Glutamatergic neuron (in vitro differentiated cells): ENCODE measurements at places on chromosomes 1 and 21.

GRCh38 chr1:16095447-16095846 is 22.0 kb upstream of the FAM131C start:
- no peak for DNase-seq

GRCh38 chr1:15039017-15039648 is 114.4 kb upstream of the TMEM51 start:
- DNase-seq = no peak

- no peak for DNase-seq
Measured at GRCh38 chr1:168842306-168842705, 113.3 kb upstream of the DPT start.

GRCh38 chr1:212284332-212284743 is 872 bp upstream of the PPP2R5A start:
- no peak for DNase-seq

- no peak for DNase-seq
Measured at GRCh38 chr1:214934045-214934444, 148.5 kb upstream of the KCNK2 start.

DNA sequence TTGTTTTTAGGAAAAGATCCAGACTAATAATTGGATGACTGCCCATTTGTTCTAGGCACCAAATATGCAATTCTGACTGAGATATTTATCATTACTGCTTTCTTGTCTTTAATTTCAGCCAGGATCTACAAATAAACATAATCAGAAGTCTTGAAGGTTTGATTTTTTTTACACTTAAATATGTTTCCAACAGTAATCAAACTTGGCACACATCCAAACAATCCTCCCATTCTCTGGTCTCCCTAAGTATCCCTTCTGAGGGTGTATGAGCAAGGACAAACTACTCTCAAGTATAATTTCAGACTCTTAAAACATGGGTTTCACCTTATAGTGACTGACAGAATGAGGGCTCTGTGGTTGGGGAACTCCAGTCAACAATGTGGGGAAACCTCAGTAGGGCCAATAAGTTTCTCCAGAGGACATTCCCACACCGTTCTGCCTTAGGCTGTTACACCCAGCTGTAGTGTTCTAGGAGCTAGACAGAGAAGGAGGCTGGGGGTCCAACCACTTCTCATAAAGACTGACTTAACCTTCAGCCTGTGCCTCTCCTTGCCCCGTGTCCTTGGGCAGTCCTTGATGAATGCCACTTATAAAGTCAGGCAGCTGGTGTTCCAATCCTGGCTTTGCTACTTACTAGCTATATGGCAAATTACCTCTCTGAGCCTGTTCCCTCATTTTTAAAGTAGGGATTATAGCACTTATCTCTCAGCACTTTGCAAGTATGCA is 1.5 kb upstream of the PALMD start:
- DNase-seq = no peak

DNA sequence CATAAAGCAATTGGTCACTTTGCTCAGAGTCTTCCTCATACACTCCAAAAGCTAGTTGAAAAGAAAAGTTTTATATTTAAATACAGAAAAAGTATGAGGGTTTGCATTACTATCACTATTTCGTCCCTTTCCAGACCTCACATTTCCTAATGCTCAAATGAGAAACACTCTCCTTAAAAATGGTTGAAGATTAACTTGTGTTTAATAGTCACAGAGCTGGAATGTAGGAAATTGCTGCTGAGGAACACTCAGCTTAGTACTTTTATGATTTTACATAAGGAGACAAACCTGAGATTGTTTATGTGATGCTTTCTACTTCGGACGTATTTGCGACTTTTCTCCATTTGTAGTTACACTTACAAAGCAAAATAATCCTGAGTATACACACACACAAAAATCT is 39.8 kb downstream of the MYSM1 start:
- DNase-seq = no peak

- no peak for DNase-seq
Measured at GRCh38 chr21:46062471-46063211, 35.3 kb upstream of the COL6A2 start.

- no peak for DNase-seq
Measured at GRCh38 chr1:157272729-157273524, 134.7 kb upstream of the ETV3 start.

- no peak for DNase-seq
Measured at GRCh38 chr1:94643819-94644218, 102.3 kb upstream of the F3 start.

DNA sequence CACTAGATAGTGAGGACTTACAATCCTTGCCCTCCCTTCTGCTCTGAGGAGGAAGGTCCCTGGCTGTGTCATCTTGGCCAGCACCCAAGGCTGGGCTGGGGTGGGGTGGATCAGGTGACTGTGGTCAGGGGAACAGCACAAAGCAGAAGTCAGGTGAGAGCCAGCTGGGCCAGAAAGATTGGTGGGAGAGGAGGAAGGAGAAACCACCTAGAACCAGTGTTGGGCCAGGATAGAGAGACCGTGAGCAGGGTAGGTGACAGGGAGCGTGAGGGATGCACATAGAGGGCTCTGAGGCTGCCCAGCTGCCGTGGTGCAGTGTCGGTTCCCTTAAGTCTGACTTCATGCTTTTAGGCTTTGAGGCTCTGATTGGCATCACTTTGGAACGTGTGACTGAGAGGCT is 22.7 kb downstream of the NCF2 start:
- no peak for DNase-seq
